Spleen (tissue), 13 donors: ENCODE measurements at places on chromosomes 6 and 20. TPM values are rescaled to one million over a fixed set of nuclear protein-coding genes. Genes with fewer than 3 reads are reported as not detected.
A peak's percentile ranks its signal among the peaks of the same experiment; 100 is the strongest.

KIAA1586 gene
- total RNA-seq: 19.3 TPM

TMEM170B gene
- total RNA-seq: 19.8 TPM

SLC32A1 gene
- not detected for total RNA-seq

PPP1R3G gene
- total RNA-seq: 7.7 TPM

ZC2HC1B gene
- total RNA-seq: not detected

SLX4IP gene
- total RNA-seq: 8.1 TPM

FAM83C gene
- not detected for total RNA-seq

IL20RA gene
- not detected for total RNA-seq

BIRC7 gene
- 1.3 TPM for total RNA-seq

- no peak for DNase-seq
Observed at GRCh38 chr20:44399446-44399845, 43.9 kb downstream of the HNF4A start.

GRCh38 chr20:1130847-1131246 is 12.4 kb downstream of the PSMF1 start:
- peak; percentile 90 for DNase-seq

- no peak for DNase-seq
Observed at GRCh38 chr20:2114990-2115681, 13.5 kb downstream of the STK35 start.

DNA sequence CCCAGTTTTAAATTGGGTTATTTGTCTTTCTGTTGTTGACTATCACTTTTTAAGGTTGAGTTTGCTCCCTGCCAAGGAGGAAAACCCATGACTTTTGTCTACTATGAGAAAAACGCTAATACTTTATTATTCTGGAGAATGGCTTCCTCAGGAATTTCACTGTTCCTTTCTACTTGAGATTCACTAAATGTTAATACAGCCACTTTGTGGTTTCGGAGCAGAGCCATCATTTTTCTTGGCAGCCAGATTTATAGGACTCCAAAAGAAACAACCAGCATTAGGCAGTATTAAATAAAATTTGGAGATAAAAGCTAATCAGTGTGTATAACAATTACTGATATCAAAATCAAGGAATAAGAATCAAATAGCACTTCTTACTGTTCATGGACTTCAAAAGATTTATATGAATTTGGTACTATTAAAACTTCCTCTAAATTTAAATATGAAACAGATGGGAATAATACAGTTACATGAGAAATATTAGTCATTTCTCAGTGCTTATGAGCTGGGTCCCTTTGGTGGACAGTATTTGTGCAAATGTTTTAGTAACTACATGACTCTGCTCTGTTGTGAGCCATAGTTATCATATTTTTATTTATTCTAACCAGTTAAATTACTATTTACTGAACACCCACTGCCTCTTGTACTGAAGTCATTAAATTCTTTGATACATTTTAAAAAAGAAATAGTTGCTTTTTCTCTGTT is 64.1 kb upstream of the FBXO30 start:
- DNase-seq: no peak

- DNase-seq: no peak
Observed at GRCh38 chr6:8084586-8084985, 17.8 kb downstream of the EEF1E1 start.

- no peak for DNase-seq
Observed at GRCh38 chr6:127192911-127193541, 73.6 kb upstream of the RNF146 start.

DNA sequence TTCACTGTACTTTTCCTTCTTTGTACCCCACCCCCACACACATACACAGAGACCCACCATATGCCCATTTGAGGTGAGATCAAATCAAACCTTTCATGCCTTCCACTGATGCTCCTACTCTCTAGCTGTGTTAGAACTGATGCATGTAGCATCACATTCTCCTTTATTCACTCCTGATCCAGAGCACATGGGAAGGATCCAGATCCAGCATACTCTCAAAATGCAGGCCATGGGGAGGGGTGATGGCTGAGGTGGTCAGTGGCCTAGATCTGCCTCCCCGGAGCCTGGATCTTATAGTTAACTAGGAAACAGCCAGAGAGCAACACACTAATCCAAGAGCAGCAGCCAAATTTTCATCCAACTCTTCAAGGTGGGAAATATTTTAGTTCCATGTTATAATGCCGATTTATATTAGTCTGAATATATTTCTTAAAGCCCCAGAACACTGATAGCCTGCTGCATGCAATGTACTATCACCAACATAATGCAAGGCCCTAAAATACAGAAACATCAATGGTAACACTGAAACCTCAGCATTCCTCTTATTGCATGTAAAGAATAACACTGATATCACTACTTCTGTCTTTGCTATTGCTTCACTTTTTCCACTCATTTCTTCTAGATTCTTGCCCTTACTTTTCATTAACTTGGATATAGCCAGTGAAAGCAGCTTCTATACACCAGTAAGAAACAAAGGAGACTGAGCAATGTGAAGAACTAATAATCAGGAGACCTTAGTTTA is 126.8 kb upstream of the BEND6 start:
- DNase-seq: no peak

GRCh38 chr20:38863024-38863851 is 57.7 kb downstream of the PPP1R16B start:
- DNase-seq: no peak

DNA sequence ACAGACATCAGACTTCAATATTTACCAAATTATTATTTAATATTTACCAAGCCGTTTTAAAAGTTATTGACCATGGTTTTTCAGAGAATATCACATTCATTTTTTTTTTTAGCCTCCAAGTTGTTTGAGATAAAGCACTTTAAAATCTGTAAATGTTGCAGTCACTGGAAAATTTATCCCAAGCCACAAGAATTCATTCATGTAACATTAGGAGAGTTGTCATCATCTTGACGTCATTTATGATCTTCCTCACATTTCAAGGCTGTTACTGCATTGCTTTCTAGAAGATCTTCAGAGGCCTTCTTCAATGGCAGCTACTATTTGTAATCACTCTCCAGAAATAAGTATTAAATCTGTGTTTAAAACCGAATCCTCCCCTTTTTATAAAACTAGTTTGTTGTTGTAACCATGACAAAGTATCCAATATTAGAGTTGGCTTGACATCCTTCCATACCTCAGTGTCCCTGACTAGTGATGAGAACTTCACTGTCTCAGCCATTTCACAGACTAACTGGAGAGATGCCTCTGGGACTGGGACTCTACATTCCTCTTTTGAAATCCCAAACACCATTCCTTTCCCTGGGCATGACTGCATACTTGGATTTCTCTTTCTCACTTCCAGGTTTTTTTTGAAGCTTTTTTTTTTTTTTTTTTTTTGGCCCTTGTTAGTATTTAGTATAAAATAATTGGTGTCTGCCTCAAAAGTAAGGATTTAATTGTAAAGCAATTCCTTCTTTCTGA is 100.1 kb downstream of the ZFAND3 start:
- no peak for DNase-seq

DNA sequence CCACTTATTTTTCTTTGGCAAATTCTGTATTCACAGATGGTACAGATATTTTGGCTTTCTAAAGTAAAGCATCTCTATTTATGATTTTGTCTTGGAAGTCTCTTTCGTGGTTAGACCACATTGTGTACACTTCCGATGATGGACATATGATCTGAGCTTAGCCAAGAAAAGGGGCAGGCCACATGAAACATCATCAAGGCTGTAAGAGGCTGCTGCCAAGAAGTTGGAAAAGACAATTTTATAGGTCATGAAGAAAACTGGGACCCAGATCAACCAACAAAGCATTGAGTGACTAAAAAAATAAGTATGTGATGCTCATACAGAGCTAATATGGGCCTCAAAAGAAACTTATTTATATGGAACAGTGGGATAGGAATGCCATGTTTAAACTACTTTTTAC is 266.4 kb downstream of the HAO1 start:
- DNase-seq: no peak

DNA sequence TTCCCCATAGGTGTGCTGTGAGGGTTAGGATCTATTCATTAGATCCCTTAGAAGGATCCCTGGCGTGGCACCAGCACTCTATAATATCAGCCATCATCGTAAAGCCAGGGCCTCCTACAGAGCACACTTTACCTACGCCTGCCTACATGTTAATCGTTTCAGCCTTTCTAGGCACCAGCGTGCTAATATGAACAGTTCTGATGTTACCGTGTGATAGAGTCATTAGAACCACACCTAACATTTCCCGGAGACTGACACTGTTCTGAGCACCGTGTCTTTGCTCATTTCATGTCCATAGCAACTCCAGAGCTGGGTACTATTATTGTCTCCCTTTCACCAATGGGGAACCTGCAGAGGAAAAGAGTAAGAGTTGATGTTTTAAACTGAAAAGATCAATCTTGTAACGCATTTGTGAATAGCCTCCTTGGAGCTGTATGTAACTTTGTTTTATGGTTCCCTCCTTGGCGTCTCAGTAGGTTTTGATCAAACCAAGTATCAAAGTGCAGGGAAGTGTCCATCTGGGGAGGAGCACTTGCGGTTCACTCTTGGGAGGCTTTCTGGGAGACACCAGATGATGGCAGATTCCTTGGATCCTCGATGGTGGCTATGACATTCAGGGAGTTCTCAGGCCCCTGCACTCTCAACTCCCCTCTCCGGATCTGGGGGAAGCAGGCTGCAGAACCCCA is 73.8 kb upstream of the KCNG1 start:
- no peak for DNase-seq

DNA sequence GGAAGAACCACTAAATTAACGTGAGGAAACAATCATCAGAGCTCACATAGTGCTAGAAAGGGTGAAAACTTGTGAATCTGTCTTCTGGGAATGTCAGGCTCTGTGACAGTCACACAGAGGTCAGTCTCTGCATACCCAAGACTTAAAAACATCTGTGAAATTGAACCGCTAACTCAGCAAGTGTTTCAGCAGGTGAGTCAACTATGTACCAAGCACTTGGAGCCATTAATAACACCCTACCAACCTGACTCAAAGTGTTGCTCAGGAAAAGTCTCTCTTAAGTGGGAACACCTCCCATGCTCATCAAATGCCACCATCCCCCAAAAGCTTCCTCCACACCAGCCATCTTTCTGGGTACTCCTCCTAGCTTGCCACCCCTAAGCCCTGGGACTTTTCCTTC is 92.3 kb upstream of the CARMIL1 start:
- DNase-seq: no peak

- DNase-seq: peak; percentile 77
Observed at GRCh38 chr20:36541768-36542488, 609 bp downstream of the MYL9 start.

DNA sequence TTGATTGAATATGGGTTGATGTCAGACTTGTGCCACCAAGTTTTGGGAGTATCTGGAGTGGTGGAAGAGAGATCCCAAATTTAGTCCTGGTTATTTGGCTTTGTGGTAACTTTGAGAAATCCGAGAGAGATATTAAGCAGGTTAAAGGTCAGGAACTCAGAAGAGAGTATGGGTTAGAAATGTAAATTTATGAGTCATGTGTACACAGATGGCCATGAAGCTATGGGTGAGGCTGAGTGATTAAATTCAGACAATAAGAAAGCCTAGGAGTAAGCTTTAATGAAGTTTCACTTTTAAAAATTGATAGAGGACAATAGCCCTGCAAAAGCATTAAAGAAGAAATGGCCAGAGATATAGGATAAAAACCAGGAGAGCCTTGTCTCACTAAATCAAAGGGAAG is 14.3 kb downstream of the RIMS1 start:
- no peak for DNase-seq

DNA sequence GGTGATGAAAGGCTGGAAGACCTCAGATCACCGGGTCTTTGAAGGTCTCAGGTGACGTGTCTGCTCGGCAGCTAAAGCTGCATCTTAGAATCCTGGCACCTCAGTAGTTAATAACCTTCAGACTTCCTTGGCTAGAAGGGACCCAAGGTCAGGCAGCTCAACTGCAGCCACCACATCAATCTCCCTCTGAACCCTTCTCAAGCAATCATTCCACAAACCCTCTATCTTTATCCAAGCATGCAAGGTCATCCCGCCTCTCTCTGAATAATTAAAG is 16.7 kb upstream of the TLDC2 start:
- no peak for DNase-seq

DNA sequence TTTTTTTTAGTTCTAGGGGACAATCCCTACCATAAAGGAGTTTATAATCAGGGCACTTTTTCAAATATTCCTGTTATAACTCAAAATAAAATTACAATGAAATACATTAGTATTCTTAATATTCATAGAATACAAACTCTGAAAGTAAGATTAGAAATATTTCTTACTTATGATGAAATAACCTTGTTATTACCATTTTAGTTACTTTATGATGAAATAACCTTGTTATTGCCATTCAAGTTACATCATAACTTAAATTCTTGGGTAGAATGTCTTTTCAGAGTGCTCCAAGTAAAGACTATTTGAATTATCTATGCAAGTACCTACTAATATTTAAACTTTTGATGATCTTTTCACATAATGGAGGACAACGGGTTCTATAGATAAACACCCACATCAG is 43.2 kb downstream of the PACRG start:
- no peak for DNase-seq

GRCh38 chr6:139327038-139327437 is 35.2 kb upstream of the TXLNB start:
- no peak for DNase-seq

GRCh38 chr20:60691966-60692615 is 560.0 kb upstream of the CDH4 start:
- no peak for DNase-seq

DNA sequence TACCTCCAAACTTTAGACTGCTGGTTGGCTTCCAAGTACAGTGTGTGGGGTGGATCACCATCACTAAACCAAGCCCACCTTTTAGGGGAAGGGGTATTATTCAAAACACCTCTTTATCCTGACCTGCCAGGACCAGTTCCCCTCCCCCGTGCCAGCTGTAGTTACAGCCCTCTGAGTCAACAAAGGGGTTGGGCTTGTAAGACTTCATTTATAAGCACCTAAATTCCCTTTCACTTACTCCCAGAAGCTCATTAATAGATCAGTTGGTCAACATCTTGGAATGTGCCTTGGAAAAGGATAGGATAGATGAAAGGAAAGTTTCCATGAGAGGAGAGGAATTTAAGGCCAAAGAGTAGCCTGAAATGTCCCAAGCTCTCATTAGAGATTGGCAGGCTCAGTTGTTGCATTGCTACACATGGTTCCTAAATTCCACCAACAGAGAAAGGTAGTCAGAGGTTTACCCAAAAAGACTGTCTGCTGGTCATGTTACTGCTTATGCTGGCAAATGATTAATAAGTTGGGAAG is 59.2 kb downstream of the TNFAIP3 start:
- no peak for DNase-seq

DNA sequence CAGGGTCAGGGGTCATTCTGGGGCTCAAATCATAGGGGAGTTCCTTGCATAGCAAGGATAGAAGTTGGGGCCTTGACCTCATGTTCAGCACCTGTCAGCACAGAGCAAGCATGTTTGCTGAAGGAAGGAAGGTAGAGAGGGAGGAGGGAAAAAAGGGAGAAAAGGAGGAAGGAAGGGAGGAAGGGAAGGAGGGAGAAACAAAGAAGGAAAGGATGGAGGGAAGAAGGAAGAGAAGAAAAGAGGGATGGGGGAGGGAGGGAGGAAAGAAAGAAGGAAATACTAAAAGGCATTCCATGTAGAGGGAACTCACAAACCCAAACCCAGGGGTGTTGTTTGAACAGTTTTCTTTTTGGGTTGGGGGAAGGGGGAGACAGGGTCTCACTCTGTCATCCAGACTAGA is 80.1 kb downstream of the DLGAP4 start:
- DNase-seq: no peak
